ENCODE measurements at places on chromosomes 7 and 10.

- no peak for DNase-seq
Measured at GRCh38 chr10:60349426-60349825, 40.2 kb downstream of the ANK3 start.

DNA sequence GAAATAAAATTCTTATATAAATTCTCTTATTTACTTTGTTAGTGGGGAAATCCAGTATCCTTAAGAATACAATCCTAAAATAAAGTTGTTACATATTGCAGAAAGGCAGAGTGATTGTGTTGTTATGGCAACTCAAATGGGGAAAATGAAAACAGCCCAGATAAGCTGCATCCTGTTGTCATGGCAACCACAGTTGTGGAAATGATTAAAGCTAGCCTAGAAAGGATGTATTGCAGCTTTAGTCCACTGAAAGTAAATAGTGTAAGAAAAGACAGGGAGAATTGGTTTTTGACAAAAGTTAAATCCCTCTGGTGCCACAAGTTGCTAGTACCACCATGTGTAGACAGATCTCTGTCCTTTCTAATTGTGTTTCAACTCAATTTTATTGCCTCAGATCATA is 43.2 kb downstream of the BTRC start:
- peak; percentile 95 for DNase-seq

- peak; percentile 61 for DNase-seq
Measured at GRCh38 chr7:2478399-2478785, 2.2 kb upstream of the GRIFIN start.

DNA sequence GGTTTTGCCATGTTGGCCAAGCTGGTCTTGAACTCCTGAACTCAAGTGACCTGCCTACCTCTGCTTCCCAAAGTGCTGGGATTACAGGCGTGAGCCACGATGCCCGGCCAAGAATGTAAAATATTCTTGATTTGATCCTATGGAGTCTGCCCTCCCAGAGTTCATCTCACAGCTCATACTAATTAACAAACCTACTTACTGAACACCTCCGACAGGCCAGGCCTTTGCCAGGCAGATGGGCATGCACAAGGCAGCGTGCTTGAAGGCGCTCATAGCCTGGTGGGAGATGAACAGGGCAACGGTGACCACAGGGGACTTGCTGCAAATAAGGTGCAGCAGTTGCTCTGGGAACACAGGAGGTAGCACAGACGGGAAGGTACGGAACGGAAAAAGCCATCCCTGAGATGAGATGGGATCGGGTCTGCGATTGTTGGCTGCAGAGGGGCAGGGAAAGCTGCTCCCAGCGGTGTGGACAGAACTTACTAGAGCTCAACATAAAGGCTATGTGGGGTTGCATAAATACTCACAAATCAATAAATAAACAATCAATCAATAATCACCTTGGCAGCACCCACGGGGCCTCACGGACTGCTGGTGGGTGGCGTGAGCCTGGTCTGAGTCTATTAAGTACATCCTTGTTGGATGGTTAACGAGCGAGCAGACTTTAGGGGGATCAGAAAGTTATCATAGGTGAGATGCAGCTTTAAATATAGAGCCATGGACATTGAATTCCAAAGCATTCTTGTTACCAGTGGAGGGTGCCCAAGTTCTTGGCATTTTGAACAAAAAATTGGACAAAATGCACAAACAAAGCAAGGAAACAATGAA is 4.7 kb downstream of the ACBD7 start:
- no peak for DNase-seq

- no peak for DNase-seq
Measured at GRCh38 chr10:120962756-120963593, 111.8 kb downstream of the WDR11 start.

Data from common myeloid progenitor, CD34-positive (primary cell).